ENCODE measurements at places on chromosomes 6 and 20.

DNA sequence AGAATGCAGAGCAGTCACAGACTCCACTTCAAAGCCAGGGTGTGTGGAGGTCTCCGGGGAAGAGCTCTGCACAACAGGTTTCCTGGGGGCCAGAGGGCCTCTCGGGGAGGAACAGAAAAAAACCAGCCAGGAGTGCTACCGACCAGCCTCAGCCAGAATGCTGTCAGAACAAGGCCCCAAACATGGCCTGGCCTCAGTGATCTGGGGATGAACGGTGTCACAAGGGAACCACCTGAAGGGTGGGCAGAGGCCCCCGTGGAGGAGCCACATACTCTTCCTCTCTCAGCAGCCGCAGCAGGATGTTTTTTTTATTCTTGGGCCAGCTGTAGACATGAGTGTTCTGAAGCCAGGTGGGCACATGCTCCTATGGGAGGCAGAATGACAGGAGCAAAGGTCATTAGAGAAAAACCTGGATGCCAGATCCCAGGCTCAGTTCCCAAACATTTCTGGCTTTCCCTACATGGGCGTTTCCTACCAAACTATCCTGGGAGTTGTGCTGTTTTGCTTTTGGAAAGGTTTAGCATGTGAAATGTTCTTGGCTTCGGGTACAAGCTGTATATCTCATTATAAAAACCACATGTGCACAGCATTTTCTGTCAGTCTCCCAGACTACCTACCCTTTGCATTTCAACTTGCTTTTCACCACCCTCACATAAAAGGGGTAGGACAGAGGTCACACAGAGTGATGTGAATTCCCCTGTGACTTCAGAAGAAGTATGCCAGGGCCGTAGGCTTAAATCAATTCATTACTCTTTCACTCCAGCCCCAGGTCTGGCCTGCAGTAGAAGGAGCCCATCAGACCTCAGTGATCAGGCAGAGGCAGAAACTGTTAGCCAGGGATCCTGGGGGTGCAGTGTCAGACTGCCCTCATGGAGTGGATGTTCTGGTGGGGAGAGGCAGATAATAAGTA, 46.2 kb downstream of the TRAF3IP2 start:
- peak; percentile 49 for DNase-seq

DNA sequence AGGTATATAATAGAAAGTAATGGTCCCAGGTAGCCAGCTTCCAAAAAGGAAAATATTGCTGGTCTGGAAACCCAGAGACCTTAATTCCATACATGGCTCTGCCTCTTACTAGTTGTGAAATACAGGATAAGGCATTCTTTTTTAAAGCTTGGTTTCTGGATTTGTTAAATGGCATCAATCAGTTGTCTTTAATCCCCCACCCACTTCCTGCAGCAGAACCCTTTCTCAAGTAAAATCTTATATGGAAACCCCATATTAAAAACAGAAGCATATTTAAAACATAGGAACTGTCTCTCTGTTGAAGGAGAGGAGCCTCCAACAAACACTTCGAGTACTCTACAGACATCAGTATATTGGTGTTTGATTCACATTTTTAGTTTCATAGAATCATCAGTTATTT, 6.2 kb upstream of the LCA5 start:
- no peak for DNase-seq

- peak; percentile 36 for DNase-seq
Measured at GRCh38 chr6:118660218-118660569, 8.8 kb upstream of the CEP85L start.

- no peak for DNase-seq
Measured at GRCh38 chr6:26017632-26017966, 55.0 kb downstream of the TRIM38 start.

GRCh38 chr6:18997375-18997826, 610.3 kb downstream of the RNF144B start:
- peak; percentile 78 for DNase-seq

GRCh38 chr20:48538058-48538825, 289.6 kb downstream of the PREX1 start:
- DNase-seq = no peak

DNA sequence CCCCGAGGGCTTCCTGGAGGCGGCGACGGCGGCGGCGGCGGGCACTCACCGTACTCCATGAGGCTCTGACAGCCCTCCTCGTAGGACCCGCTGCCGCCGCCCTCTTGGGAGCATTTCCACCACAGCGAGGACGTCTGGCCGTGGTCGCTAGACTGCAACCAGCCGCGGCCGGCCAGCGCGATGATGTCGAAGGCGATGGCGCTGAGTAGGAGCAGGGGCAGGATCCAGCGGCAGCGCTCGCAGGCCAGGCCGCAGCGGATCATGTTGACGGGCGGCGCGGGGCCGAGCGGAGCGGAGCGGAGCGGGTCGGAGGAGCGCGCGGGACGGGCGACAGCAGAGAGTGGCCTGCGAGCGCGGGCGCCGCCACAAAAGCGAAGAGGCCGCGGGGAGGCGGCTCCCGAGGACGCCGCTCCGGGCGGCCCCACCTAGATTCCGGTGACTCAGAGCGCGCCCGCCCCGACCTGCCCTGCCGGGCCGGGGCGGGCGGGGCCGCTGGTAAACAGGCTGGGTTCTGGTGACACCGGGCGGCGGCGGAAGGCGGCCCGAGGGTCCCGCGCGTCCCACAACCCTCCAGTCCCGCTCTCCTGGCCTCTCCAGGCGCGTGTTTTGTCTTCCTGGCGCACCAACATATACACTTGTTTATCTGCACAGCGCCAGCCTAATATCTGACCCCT, at the start of gene PERP:
TSS of gene PERP (minus strand) at position 342 of the 674 bp plus-strand sequence. CDS start at position 263, 79 bp downstream.
- peak; percentile 63 for DNase-seq

DNA sequence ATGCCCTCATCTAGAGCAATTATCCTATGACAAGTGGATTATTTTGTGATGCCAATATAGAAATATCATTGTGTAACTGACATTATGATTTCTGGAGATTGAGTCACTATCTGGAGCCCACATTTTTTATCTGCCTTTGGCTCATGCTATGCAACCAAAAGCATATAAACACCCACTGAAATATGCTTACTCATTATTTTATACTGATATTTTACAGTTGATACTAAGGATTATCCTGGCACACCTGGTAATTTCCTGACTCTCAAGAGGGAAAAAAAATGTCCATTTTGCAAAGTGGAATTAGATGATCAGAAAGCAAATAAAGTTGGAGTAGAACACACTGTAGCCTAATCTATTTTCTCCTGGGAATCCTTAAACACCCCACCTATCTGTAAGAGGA, 154.5 kb downstream of the PKHD1 start:
- DNase-seq = no peak

GRCh38 chr6:163501439-163501838, 86.9 kb downstream of the QKI start:
- DNase-seq = peak; percentile 58

DNA sequence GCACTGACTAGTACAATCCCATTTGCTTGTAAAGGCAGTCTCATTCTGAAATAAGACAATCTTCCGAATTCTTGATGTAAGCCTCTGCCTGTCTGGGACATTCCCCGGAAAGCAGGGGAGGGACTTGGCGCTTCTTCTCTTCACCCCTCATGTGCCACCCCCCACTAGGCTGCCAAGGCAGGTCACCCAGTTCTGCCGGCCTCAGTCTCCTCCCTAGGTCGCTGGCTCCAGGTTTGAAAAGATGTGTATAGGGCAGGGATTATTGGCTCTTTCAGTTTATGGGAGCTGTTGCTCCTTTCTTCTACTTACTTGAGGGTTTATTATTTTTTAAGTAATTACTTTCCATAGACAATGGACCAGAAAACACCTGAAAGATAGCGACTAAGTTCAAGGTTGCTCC, 158.1 kb upstream of the RPS6KA2 start:
- DNase-seq = no peak

GRCh38 chr6:95318137-95318536, 259.2 kb upstream of the MANEA start:
- DNase-seq = no peak

- no peak for DNase-seq
Measured at GRCh38 chr20:43988867-43989266, 74.2 kb downstream of the TOX2 start.

DNA sequence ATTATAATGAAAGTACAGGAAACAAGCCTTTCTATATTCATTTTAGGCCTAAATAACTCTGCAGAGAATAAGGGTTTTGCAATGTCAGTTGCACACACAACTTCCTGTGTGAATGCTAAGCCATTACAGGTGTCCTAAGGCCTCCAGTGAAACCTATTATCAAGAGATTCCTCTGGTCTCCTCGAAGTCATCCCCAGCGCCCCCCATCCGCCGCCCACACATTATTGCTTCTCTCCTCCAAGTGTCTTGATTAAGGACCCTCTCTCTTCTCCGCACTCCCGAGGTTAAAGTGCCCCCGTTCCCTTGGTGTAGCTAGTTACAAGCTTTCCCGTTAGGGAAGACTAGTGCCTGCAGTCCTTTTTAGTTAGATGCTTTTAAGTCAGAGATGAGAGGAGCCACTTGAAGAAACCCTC, 1.3 kb downstream of the HIVEP2 start:
- DNase-seq = no peak

DNA sequence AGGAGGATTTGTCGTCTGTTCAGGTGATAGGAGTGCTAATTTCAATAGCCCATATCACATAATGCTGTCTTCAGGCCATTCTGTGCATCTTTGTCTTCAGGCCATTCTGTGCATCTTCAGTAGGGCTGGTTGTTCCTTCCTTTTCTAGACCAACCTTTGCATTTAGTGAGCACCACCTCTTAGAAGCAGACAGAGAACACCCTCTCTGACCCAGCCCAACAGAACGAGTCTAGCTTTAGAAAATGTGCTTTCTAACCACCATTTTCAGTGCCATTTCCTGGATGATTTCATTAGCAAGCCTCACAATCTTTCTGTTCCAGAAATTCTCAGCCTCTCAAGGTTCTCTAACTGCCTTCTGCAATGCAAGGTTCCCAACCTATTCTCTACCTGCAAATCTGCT, 215.3 kb upstream of the KCNQ5 start:
- DNase-seq = no peak

GRCh38 chr6:28871335-28872156, 52.2 kb downstream of the TRIM27 start:
- DNase-seq = no peak

DNA sequence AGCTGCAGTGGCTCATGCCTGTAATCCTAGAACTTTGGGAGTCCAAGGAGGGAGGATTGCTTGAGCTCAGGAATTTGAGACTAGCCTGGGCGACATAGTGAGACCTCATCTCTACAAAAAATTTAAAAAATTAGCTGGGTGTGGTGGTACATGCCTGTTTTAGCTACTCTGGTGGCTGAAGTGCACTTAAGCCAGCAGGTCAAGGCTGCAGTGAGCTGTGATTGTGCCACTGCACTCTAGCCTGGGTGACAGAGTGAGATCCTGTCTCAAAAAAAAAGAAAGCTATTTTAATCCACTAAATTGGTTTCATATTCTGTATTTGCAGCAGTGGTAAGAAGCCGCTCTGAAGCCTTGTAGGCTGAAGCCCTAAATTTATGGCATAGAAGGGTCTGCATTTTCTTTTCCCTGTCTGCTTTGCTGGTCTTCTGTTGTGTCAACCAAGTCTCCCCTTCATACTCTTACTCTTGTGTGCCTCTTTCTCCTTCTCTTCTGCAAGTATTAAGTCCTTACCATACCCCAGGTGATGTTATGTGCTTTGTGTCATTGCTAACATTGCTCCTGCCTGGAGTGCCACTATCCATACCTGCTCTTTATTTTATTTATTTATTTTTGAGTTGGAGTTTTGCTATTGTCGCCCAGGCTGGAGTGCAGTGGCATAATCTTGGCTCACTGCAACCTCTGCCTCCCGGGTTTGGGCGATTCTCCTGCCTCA, 70.9 kb downstream of the MYO6 start:
- DNase-seq = no peak

DNA sequence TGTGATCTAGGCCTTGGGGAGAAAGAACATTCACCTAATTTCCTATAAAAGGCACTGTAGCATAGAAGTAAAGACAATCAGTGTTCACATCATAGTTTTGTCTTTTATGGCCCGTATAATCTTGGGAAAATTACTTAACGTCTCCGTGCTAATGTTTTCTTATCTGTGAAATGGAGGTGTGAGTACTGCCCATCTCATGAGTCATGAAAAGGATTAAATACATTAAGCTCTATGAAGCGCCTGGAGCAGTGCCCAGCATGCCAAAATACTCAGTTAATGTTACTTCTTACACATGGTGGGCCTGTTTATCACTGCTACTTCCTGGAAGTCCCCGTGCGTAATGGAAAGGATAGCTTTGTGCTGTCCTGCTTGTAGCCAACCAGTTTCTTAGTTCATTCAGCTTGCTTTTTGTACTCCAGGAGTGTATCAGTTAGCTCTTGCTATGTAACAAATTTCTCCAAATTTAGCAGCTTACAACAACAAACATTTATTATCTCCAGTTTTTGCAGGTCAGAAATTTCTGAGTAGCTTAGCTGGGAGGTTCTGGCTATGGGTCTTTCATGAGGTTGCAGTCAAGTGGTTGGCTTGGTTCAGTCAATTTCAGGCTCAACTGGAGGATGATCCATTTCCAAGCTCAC, 103.6 kb upstream of the BMP2 start:
- DNase-seq = no peak

GRCh38 chr6:109318328-109318876, 63.9 kb downstream of the CD164 start:
- DNase-seq = peak; percentile 51

DNA sequence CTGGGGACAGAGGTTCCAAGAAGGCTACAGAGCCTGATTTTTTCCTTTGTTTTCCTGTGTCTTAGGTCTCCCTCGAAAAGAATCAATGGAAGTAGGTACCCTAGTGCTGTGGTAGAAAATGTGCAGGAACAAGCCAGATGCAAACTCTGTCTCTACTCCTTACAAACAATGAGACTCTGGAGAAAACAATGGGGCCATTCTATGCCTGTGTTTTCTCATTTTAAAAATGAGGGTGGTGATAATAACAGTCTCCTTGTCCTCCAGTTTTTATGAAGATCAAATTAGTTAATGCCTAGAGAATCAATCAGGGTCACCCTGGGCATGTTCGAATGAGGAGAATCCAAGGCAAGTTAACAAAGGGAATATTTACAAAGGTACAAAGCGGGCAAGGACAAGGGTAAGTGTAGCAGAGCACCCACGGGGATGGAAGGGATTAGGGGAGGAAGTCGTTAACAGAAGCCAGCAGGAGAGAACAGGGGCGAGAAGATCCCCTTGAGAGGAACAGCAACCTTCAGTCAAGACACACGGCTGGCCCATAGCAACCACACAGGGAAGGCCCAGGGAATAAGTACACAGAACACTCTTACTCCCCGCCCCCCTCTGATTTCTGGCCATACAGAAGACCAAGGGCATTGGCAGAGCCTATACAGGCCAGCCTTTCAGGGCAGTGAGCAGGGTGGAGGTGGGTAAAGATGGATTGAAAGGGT, 342.8 kb downstream of the PTPRT start:
- no peak for DNase-seq

GRCh38 chr6:112150363-112150762, 63.0 kb downstream of the FAM229B start:
- DNase-seq = no peak

Measured in NCI-H2081 (cell line).